ENCODE measurements at places on chromosomes 13 and 19. TPM values are rescaled to one million over a fixed set of nuclear protein-coding genes. Genes with fewer than 3 reads are reported as not detected.

Gene OR4F17
- not detected for total RNA-seq

Gene CAPN12
- total RNA-seq, result not detected

Gene HMG20B
- 90.3 TPM for total RNA-seq

Gene PRX
- total RNA-seq, result 2.4 TPM

Gene RASGRP4
- not detected for total RNA-seq

Gene SETDB2
- total RNA-seq, result 3.6 TPM

Gene ERICH4
- not detected for total RNA-seq

Gene GPR183
- not detected for total RNA-seq

Gene CEACAM6
- total RNA-seq, result not detected

Gene ZNF888
- 2.8 TPM for total RNA-seq

Gene LGI4
- total RNA-seq, result 0.05 TPM

Gene FXYD7
- total RNA-seq, result not detected

Gene KIR2DL1
- not detected for total RNA-seq

Gene CRB3
- not detected for total RNA-seq

Gene OR7A5
- not detected for total RNA-seq

Gene ENOX1
- total RNA-seq, result 6.3 TPM

Gene IRGQ
- 10.7 TPM for total RNA-seq

Gene CFAP97D2
- not detected for total RNA-seq

Gene KLK14
- total RNA-seq, result not detected

Gene POU2F2
- total RNA-seq, result not detected

Gene ZNF766
- 12.7 TPM for total RNA-seq

Gene ZMYM5
- total RNA-seq, result 9.9 TPM

Gene CGB5
- total RNA-seq, result not detected

Gene ADAMTSL5
- 4.7 TPM for total RNA-seq

Gene CATSPERD
- not detected for total RNA-seq

Gene PTH2
- not detected for total RNA-seq

Gene SLC25A23
- 48.6 TPM for total RNA-seq

Gene ZNF846
- 12.7 TPM for total RNA-seq

Data from cardiac ventricle fibroblast (primary cell).